HepG2 (cell line): ENCODE measurements at places on chromosomes 1 and 21. TPM values are rescaled to one million over a fixed set of nuclear protein-coding genes. Genes with fewer than 3 reads are reported as not detected.

The PADI3 gene
- total RNA-seq = not detected in 2 replicates

DNA sequence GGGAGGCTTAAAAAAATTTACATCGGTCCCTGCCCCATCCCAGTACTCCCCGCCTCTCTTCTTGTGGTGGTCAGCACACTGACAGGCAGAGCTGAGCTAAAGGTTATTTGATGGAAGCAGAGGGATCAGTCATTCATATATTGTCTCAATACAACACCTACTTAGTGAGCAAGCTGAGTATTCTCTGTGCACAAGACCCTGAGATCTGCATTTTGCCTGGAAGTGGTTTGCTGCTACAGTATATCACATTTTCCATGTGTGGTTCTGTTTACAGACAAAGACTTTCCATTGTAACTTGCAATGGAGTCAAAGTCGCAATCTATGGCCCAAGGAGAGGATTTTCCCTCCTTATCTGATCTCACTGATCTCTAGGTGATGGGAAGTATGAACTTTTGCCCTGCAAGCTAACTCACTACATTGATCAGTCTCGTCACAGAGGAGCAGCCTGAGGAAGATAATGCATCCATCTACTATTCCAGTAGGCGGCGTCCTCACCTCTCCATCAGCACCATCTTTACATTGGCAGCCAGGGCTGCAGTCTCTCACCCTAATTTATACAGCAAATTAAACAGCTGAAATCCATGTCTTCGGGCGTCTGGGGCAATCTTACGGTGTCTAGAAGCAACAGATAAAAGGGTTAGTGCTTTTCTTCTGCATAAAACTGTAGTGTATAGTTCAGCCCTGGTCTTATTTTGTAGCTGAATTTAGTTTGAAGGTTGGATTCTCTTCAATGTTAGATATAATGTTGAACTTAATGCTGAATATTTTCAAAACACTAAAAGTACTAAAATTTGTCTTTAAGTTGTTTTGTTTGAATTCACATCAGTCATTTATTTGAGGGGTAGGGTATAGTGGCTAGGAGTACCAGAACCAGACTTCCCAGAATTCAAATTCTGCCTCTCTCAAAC is 3.2 kb upstream of the TRAF5 start:
- DNase-seq = peak; percentile 37
- no peaks in the 10 kb centered on the region for H3K36me3 ChIP-seq
- H3K27ac ChIP-seq = no peak overlapping the region

The KCNH1 gene
- not detected in 2 replicates for total RNA-seq

The HMCN1 gene
- total RNA-seq = not detected in 2 replicates

DNA sequence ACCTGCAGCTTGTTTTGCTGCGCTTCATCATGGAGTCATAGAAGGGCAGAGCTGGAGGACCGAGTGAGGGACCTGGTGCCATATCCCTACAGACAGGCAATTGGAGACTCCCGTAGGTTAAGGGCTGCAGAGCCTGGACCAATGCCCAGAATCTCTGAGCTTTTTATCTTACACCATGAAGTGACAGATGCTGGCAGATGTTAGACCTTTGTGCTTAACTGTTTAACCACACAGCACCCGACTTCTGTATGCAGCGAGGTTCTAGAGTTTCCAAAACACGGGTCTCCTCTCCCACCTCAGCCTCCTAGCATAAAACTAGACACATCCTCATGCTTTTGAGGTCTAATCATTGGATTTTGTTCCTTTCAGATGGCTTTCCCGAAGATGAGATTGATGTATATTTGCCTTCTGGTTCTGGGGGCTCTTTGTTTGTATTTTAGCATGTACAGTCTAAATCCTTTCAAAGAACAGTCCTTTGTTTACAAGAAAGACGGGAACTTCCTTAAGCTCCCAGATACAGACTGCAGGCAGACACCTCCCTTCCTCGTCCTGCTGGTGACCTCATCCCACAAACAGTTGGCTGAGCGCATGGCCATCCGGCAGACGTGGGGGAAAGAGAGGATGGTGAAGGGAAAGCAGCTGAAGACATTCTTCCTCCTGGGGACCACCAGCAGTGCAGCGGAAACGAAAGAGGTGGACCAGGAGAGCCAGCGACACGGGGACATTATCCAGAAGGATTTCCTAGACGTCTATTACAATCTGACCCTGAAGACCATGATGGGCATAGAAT is 47.6 kb downstream of the B3GALT5 start:
- H3K4me3 ChIP-seq = no peak overlapping the region
- H3K27ac ChIP-seq = no peak overlapping the region
- no peaks in the 10 kb centered on the region for H3K4me1 ChIP-seq
- peaks cover 2% of the 10 kb centered on the region; the same call in 1 of the 2 replicates for H3K27me3 ChIP-seq
- DNase-seq = no peak

The EXOSC10 gene
- total RNA-seq = 67.6 and 68.7 TPM in 2 replicates

DNA sequence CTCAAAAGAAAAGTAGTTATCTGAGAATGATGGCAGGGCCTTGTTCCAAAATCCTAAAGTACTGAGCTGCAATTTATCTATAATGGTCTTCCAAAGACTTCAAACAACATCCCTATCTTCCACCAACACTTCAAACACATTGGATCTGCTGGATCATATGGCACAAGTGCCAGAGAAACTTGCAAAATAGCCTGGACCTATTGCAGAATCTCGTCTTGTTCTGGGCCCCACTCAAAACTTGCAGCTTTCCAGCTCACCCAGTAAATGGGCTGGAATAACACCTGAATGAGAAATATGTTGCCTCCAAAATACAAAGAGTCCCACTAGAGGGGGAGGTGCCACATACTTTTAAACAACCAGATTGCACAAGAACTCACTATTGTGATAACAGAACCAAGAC is 44.0 kb upstream of the PKN2 start:
- DNase-seq = no peak
- H3K36me3 ChIP-seq = no peaks in the 10 kb centered on the region

DNA sequence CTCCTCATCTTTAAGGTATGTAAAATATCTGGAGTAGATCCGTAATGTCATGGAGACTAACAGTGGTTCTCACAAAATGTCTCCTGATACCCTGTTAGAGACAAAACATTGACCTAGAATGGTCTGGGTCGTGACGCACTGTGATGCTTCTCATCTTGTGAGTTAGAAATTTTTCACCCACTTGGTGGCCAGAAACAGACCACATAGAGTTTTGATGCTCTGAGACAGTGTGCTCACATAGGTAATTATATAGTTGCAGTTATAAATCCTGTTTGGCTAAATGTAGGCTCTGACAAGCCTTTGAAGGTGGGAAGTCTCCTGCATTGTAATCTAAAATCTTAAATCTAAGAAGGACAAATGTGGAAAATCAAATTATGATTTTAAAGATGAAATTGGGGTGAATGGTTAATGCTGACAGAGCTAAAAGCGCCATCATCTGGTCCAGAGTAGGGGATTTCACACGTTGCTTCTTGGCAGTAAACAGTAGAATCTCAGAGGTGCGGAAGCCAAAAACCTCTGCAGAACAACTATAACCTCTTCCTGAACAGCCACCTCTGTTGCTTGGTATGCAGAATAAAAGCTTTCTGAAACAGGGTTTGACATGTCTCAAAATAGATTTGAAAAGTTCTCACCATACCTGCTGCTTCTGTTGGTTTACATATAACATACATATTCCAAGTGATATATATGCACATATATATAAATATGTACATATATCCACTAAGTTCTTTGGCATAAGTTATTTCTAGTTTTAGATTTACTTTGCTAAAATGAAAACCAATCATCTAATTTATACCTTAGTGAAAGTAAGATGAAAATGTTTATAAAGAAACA is 17.1 kb downstream of the RPAP2 start:
- H3K27ac ChIP-seq = no peak overlapping the region
- no peaks in the 10 kb centered on the region for H3K27me3 ChIP-seq
- DNase-seq = no peak
- no peaks in the 10 kb centered on the region for H3K4me1 ChIP-seq

The NUF2 gene
- 39.4 and 44.9 TPM in 2 replicates for total RNA-seq

DNA sequence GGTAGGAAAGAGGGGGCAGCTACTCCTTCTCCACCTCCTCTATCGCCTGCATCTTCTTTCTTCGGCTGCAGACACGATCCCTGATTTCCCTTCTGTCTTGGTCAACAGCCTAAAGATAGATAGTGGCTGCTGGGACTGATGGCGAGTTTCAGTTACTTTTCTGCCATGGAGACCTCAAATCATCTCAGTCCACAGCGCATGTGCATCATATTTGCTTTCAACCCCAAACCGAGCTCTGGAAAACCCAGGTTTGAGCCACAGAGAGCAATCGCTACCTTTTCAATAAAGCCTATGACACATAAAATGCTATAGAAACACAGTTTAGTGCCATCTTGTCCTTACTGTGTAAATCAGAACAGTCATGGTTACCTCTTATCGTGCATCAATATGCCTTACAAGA is 142.9 kb upstream of the IRF2BP2 start:
- no peaks in the 10 kb centered on the region for H3K36me3 ChIP-seq
- H3K4me1 ChIP-seq = peaks cover 64% of the 10 kb centered on the region
- no peak for DNase-seq

The MROH9 gene
- total RNA-seq = not detected in 2 replicates

DNA sequence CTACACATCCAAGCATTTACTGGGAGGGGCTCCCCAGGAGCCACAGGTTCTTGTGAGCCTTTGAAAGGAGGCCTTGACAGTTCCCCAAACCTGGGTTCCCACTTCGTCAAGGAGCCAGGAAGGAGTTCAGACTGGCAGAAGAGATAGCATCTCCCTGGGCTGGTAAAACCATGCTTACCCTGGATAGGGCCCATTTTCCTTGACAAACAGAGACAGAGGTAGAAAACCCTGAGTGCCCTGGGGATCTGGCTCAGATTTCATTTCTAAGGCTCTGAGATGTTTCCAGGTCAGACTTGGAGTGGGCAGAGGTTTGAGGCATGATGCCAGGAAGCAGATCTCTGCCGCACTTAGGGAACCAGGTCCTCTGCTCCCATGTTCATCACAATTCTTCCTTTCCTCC is 2.7 kb downstream of the ETNK2 start:
- no peak overlapping the region for H3K27ac ChIP-seq
- no peaks in the 10 kb centered on the region for H3K27me3 ChIP-seq
- H3K4me3 ChIP-seq = no peak overlapping the region
- H3K36me3 ChIP-seq = no peaks in the 10 kb centered on the region
- H3K4me1 ChIP-seq = peaks cover 72% of the 10 kb centered on the region
- DNase-seq = no peak

DNA sequence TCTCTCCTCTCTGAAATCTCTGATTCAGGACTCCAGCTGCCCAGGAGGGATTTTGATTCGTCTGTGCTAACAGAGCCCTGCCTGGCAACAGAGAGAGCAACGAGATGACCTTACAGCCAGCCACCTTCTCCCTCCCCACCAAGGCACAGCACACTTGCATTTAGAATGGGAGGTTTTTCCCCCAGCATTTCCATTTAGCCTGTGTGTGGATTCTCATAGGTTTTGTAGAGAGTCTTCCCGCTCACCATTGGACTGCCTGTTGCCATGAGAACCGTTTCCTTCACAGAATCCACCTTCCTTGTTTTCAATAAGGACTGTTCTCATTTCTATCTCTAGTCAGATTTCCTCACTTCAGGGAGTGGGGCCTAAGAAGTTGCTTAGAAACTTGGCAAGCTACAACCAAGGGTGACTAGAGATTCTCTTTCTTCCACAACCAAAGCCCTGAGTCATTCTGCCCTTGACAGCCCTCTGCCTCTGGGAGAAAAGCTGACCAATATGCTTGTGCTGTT is 5.8 kb upstream of the IKBKE start:
- peaks cover 3% of the 10 kb centered on the region for H3K36me3 ChIP-seq
- H3K4me3 ChIP-seq = no peak overlapping the region
- peaks cover 24% of the 10 kb centered on the region for H3K4me1 ChIP-seq

The GBP4 gene
- not detected in 2 replicates for total RNA-seq

The KRTAP7-1 gene
- not detected in 2 replicates for total RNA-seq

GRCh38 chr1:9280015-9280860 is 12.5 kb upstream of the SPSB1 start:
- peak overlapping the region; percentile 27 for H3K27ac ChIP-seq
- peak overlapping the region; percentile 29 for H3K4me3 ChIP-seq
- no peaks in the 10 kb centered on the region for H3K36me3 ChIP-seq
- peak; percentile 35 for DNase-seq
- H3K27me3 ChIP-seq = no peaks in the 10 kb centered on the region
- H3K4me1 ChIP-seq = peaks cover 50% of the 10 kb centered on the region

- H3K27me3 ChIP-seq = no peaks in the 10 kb centered on the region
- H3K4me3 ChIP-seq = peak overlapping the region; percentile 88
- 0 out of 3 replicates have a peak, but pooled peaks cover 4% of the 10 kb centered on the region for H3K36me3 ChIP-seq
- H3K4me1 ChIP-seq = peaks cover 62% of the 10 kb centered on the region
- H3K27ac ChIP-seq = peak overlapping the region; percentile 52
These were observed 560 bp downstream of the PLEKHM2 start for GRCh38 chr1:15684468-15685291.

The RPE65 gene
- not detected in 2 replicates for total RNA-seq

GRCh38 chr1:34984435-34984792 is 733 bp downstream of the TMEM35B start:
- peak overlapping the region; percentile 34 for H3K27ac ChIP-seq
- H3K36me3 ChIP-seq = no peaks in the 10 kb centered on the region
- DNase-seq = no peak
- peak overlapping the region; percentile 87 for H3K4me3 ChIP-seq
- no peaks in the 10 kb centered on the region for H3K27me3 ChIP-seq

GRCh38 chr21:45322960-45323461 is 35.3 kb upstream of the POFUT2 start:
- no peak for DNase-seq
- H3K4me3 ChIP-seq = no peak overlapping the region
- no peaks in the 10 kb centered on the region for H3K27me3 ChIP-seq
- no peaks in the 10 kb centered on the region for H3K36me3 ChIP-seq
- H3K27ac ChIP-seq = no peak overlapping the region

DNA sequence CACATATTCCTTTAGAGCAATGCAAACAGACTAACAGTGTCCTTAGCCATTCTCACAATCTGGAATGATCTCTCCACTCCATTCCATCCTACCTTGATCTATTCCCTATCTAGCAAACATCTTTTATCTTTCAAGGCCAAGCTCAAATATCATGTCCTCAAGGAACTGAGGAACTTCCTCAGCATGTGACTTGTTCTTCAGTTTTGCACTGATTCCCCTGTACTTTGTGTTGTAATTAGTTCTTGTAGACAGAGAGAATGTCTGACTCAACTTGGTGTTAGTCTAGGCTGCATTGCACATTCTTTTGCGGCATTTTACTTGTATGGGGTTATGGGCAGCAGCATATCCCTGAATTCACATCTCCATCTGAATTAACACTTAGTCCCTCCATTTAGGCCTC is 31.5 kb upstream of the GJA5 start:
- no peaks in the 10 kb centered on the region for H3K4me1 ChIP-seq
- no peaks in the 10 kb centered on the region for H3K36me3 ChIP-seq
- DNase-seq = no peak
- H3K27me3 ChIP-seq = no peaks in the 10 kb centered on the region
- no peak overlapping the region for H3K4me3 ChIP-seq

DNA sequence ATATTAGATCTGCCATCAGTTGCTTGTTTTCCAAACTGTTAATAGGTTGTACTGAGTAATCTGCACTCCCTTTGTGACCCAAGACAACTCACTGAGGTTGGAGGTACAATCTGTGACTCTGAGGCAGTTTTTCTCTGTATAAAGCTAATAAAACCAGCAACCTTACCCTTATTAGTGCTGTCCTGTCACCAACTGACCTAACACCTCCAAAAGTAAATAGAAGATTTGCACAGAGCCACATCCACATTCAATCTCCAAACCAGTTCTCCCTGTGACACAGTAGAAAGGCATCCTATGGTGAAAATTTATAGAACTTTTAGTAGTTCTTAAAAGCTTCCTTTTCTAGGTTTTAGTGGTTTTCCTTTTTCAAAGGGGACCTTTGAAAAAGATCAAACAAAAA is 140.4 kb upstream of the ADGRL2 start:
- no peak overlapping the region for H3K4me3 ChIP-seq
- H3K27ac ChIP-seq = no peak overlapping the region
- DNase-seq = no peak
- H3K27me3 ChIP-seq = no peaks in the 10 kb centered on the region
- no peaks in the 10 kb centered on the region for H3K4me1 ChIP-seq
- H3K36me3 ChIP-seq = no peaks in the 10 kb centered on the region
